ENCODE measurements at places on chromosomes 7 and 10. TPM values are rescaled to one million over a fixed set of nuclear protein-coding genes. Genes with fewer than 3 reads are reported as not detected.

- no peak for DNase-seq
Observed at GRCh38 chr10:594584-595270, 94.7 kb downstream of the DIP2C start.

- DNase-seq: no peak
Observed at GRCh38 chr10:61332581-61332980, 120.6 kb downstream of the TMEM26 start.

DNA sequence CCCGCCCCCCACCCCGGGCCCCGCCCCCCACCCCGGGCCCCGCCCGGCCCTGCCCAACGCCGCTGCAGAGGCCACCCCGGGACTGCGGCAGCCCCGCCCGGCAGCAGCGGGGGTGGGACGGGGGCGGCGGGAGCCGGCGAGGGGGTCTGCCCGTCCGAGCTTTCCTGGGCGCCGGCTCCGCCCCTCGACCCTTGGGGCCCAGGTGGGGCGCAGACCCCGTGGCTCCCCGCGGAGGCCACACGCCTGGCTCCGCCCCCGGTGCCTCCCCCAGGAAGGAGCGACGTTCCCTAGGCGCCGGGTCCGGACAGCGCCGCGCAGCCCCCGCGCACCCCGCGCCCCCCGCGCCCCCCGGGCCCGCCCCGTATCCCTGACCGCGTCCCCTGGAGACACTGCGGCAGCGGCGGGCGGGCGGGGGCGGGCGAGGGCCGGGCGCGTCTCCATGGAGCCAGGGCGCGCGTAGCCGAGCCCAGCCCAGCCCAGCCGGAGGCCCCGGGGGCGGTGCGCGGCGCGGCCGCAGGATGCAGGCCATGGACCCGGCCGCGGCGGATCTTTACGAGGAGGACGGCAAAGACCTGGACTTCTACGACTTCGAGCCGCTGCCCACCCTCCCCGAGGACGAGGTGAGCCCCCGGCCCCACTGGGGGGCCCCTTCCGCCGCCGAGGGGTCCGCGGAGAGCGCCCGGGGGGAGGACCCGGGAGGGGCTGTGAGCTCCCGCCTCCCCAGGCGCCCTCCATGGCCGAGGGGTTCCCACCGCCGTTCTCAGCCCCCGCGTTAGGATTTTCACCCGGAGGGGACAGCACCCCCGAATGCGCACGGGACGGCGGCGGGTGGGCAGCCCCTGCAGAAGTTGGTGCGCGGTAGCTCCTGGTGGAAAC is at the start of gene KNDC1:
Gene KNDC1, plus strand, starts transcription at position 270 of the 876 bp plus-strand sequence. Its CDS starts 249 bp downstream, at position 519.
- no peak for DNase-seq

DNA sequence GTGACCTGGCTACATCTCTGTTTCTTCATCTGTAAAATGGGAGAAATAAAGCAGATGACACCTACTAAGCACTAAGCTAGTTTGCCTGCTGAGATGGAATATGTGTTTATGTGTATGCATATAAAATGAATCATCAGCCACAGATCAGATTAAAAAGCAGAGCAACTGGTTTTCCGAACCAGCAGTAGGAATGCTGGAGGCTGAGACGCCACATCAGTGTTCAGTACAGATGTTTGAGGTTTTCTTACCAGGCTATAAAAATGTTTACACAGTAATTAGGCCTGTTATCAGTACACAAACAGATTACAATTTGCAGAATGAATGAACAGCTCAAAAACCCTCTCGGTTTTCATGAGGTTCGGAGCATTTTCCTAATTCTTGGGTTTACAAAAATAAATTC is 85.8 kb downstream of the CALN1 start:
- DNase-seq: no peak

DNA sequence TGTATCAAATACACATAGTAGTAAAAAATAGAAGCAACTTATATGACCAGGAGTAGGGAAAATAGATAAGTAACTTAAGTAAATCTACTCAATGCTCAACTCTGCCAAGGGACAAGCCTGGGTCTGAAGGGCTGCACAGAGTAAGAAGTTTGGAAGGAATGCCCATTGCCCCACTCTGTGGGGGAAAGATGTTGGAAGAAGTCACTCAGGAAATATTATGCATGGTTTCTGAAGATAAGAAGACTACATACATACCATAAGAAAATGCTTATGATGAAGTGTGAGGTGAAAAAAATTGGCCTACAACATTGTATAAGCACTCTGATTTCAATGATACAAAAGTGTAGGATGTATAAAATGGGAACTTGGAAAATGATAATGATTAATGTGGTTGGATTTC is 54.0 kb downstream of the LAMB4 start:
- DNase-seq: no peak

- no peak for DNase-seq
Observed at GRCh38 chr7:50206453-50207250, 97.9 kb upstream of the IKZF1 start.

DNA sequence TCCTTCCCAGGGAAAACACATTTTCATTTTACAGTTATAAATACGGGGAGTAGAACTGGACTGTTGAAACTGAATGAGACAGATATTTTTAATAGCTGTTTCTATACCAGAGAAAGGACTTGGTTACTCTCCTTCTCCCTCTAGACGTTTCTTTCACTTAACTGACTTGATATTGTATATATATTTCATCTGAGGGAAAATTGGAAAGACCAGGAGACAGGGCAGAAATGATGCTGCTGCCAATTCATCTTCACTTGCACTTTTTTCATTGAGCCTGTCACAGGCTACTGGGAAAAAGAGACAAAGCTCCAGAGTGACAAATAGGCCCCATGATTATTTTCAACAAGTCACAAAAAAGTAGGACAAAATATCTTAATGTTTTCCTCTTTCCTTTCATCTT is 636.0 kb upstream of the TPK1 start:
- no peak for DNase-seq

GRCh38 chr10:113692271-113692670 is 12.6 kb downstream of the CASP7 start:
- DNase-seq: no peak

- peak; percentile 92 for DNase-seq
Observed at GRCh38 chr7:1458683-1459511, at the start of gene MICALL2. Gene MICALL2, minus strand, starts transcription at chr7:1459470. Its CDS starts 144 bp downstream, at chr7:1459326.

DNA sequence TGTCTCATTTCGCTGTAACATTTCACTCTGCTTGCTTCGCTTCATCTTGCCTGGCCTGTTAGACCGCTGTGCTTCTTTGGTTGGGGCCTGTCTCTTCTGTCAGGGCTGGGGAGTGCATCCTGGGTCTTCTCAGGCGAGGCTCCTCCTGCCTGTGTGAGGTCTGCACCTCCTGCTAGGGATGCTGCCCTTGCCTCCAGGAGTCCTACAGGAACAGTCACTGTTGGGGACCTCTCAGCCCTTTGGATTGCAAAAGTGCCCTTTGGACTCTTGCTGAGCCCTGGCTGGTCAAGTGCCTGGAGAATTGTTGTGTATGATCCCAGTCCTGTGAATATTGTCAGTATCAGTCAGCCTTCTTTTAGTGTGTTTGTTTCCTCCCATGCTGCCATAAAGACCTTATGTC is 84.1 kb downstream of the MDFIC start:
- DNase-seq: no peak

GRCh38 chr10:132939957-132940790 is 2.2 kb downstream of the CFAP46 start:
- no peak for DNase-seq

DNA sequence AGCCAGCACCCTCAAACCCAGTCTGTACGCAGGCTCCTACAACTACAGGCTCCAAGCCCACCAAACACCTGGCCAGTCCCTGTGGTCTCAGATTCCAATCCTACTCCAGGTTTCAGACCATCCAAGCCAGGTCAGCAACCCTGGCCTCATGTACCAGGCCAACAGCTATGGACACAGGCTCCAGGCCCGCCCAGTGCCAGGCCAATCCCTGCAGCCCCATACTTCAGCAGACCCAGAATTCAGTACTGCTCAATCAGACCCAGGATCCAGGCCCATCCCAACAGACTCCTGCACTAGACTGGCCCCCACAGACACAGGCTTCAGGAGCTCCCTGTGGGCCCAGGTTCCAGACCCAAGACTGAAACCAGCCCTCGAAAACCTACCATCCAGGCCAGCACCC is 32.3 kb downstream of the HPSE2 start:
- no peak for DNase-seq

- DNase-seq: no peak
Observed at GRCh38 chr10:5590816-5591215, 66.1 kb downstream of the CALML3 start.

- DNase-seq: no peak
Observed at GRCh38 chr10:60135020-60135419, 228.7 kb upstream of the CCDC6 start.

- no peak for DNase-seq
Observed at GRCh38 chr10:63094405-63094804, 38.7 kb upstream of the NRBF2 start.

GRCh38 chr10:31937371-31937770 is 8.7 kb upstream of the ARHGAP12 start:
- DNase-seq: peak; percentile 36

DNA sequence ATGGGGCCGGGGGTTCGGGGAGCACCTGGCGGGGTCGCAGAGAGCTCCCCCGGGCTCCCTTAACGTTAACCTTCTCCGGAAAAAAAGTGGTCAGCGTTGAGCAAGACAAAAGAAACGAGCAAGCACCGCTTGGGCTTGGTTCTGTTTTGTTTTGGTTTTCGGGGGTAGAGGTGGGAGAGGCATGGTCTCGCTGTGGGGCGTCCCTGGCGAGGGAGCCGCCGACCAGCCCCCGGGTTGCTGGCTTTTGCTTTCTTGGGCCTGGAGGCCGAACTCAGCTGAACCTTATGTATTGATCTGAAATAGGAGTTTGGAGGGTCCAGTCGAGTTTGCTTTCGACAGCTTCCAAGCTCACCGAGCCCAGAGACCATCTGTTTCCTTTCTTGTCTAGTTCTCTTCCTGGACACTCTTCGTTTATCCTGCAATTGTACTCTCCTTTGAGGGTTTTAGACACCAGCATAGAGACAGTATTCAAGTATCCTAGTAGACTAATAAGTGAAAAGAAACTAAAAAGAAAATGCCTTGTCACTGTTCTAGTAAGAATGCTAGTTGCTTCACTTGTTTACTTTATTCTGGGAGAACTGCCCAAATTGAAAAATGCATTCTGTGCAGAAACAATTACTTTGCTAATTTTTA is 980 bp downstream of the FHIP2A start:
- DNase-seq: peak; percentile 30

DNA sequence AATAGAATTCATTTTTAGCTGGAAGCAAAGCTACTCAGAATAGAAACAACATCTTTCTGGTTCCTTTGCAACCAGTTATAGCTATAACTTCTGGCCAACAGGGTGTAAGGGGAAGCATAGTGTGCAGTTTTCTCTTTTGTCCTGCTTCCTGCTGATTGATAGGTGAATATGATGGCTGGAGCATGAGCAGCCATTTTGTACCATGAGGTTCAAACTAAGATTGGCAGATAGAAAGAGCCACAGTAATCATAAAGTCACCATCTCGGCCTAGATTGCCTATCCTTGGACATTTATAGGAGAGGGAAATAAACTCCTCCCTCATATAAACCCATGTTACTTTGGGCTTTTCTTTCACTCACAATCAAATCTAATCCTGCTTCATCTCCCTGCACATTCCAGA is 102.2 kb upstream of the FGFR2 start:
- DNase-seq: no peak

- DNase-seq: no peak
Observed at GRCh38 chr7:113730309-113730955, 188.4 kb downstream of the PPP1R3A start.

DNA sequence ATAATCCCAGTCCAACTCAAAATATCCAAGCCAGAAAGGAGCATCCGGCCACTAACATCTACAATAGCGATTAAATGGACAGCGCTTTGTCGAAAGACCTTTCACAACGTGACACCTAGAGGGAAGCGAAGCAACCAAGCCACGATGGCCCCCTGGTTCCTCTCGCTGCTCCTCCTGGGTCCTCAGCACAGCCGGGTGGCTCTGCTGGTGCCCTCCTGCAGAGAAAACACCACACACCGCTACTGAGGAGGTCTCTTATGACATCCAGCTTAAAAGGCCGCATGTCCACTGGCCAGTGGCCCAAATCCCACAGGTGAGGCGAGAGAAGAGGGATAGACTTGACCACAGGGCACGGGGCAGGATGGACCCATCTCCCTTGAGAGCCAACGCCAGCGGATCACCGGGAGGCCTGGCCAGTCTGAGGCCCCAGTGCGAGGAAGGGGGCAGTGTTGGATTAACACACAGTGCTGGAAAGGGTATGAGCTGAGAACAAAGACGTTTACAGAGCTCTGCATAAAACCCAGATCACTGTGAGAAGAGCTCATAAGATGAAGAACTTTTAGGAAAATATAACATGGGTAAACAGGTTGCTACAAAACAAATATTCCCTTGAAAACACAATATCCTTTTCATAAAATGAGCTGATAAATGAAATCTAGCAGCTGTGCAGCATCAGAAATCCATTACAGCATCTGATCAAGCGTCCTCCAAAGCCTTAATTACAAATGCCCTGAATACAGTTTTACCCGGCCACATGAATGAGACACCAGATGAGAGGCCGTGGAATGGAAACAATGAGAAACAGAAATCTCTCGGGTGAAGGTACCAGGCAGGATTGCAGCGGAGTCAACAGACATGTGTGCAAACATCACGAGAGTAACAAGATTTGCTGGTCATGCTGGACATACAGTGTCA is 236.7 kb downstream of the DIP2C start:
- no peak for DNase-seq

GRCh38 chr10:89642193-89642592 is 2.8 kb downstream of the PANK1 start:
- no peak for DNase-seq

- DNase-seq: no peak
Observed at GRCh38 chr10:9382533-9382866, 1328.0 kb downstream of the GATA3 start.

GRCh38 chr7:100667331-100668068 is 6.0 kb upstream of the GNB2 start:
- DNase-seq: no peak

GRCh38 chr7:140035400-140036223 is 27.1 kb downstream of the PARP12 start:
- DNase-seq: no peak

DNA sequence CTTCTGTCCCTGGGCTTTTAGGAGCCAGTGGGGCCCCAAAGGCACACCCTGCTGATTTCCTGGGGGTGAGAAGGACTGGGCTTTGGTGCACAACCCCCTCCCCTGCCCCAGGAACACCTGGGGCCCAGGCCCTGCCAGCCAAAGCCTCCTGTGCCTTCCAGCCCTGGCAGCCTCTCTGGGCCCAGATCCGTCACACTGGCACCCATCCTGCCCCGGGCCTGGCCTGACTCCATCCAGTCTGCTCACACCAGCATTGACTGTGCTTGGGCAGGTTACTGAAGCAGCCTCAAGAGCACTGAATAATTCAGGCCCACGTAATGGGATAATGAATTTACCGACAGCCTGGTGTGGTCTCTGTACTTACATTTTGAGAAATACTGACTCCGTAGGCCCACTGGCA is 12.0 kb upstream of the COMTD1 start:
- peak; percentile 45 for DNase-seq

The JAKMIP3 gene
- 1.0 TPM for total RNA-seq

The HOGA1 gene
- 12.9 TPM for total RNA-seq

The GALNT11 gene
- total RNA-seq: 23.9 TPM

The HOXA4 gene
- total RNA-seq: 2.6 TPM

The RTKN2 gene
- not detected for total RNA-seq

The SPDYE2B gene
- not detected for total RNA-seq

The TUBB8 gene
- total RNA-seq: not detected

The EXOSC1 gene
- 16.9 TPM for total RNA-seq

The ELN gene
- 24.3 TPM for total RNA-seq
